Activated CD8-positive, alpha-beta memory T cell treated with anti-CD3 and anti-CD28 coated beads for 4 hours (primary cell): ENCODE measurements at places on chromosomes 7 and 10.

GRCh38 chr10:16975188-16975587, 154.4 kb downstream of the CUBN start:
- DNase-seq: no peak

- no peak for DNase-seq
These were observed 28.9 kb upstream of the SLC26A5 start for GRCh38 chr7:103474956-103475355.

DNA sequence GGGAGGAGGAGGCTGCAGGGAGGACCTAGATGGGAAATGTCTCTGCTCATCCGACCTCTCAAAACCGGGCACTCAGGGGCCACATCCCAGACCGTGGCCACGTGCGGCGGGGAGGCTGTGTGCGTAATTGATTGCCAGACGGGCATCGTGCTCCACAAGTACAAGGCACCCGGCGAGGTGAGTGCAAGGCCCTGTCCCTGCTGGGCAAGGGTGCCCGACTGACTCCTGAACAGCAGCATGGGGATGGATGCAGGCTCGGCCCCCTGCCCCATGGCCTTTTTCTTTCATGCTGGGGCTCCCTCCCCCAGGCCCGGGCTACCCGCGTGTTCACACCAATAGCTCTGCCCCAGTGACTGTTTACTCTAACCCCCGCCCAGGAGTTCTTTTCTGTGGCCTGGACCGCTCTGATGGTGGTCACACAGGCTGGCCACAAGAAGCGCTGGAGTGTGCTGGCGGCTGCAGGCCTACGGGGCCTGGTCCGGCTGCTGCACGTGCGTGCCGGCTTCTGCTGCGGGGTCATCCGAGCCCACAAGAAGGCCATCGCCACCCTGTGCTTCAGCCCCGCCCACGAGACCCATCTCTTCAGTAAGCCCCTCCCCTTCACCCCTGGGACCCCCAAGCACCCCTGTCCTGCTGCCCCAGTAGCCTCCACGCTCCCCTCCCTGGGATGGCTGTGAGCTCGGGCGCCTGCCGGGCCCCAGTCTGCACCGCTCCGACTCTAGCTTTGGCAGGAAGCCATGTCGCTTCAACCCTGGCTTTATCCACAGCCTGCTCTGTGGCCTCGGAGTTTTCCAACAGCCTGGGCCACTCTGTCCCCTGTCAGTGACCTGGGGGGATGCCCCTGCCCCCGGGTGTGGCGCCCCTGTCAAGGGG, 3.9 kb downstream of the LRWD1 start:
- DNase-seq: no peak

DNA sequence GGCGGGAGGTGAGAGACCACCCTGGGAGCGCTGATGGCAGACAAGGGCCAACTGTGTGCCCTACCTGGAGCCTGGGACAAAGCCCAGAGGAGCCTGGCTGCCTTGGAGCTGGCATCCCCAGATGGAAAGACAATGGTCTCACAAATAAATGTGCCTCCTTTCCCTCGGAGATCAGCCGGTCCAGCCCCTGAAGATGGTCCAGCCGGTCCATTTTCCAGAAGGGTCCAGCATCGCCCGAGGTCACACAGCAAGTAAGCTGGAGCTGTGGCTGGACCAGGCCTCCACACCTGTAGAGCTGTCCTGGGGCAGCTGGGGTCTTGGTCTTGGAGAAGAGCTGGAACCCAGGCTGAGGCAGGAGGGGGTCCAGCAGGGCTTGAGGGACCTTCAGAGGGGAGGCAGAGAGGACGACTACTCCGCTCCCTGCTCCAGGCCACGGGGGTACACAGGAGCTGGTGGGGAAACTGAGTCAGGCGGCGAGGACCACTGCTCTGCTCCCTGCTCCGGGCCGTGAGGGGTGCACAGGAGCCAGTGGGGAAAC, 3.6 kb downstream of the ELFN1 start:
- no peak for DNase-seq

GRCh38 chr10:129025787-129026186, 441.3 kb upstream of the MGMT start:
- DNase-seq: no peak
